ENCODE measurements at places on chromosomes 2 and 18.

DNA sequence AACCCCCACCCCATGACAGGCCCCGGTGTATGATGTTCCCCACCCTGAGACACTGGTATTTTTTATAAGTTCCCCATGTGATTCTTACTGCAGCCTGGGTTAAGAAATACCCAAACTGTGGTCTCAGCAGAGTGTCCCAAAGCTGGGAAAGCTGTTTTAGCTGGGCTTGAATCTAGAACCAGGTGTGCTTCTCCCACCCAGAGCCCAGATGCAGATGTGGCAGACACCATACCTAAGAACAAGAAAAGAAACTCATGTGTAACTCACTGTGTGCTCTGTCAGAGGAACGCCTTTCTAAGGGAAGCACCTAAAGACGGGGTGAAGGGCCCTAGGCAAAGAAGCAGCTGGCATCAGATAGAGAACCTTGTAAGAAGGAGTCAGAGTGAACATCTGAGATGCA, 23.9 kb downstream of the DOK1 start:
- no peak for DNase-seq

- DNase-seq = no peak
Measured at GRCh38 chr18:54702686-54703085, 111.6 kb downstream of the DYNAP start.

DNA sequence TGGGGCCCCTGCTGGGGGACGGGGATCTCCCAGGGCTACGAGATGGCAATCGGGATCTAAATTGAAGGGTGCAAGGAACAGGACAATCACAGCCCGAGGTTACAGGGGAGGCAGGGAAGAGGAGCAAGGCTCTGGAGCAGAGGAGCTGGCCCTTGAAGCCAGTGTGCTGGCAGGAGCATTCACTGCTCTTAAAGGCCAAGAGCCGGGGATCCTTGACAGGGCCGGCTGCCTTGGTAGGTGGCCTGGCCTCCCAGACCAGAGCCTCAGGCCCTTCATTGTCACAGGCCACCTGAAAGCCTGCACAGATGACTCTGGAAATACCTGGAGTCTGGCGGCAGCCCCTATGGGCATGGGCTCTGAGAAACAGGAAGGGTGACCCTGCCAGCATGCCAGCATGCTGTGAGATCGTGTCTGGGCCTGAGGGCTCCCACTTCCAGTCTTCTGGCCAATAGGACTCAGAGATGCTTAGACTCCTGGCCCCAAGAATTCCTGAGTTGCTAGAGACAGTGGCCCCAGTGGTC, 38.7 kb downstream of the PDIA6 start:
- no peak for DNase-seq

DNA sequence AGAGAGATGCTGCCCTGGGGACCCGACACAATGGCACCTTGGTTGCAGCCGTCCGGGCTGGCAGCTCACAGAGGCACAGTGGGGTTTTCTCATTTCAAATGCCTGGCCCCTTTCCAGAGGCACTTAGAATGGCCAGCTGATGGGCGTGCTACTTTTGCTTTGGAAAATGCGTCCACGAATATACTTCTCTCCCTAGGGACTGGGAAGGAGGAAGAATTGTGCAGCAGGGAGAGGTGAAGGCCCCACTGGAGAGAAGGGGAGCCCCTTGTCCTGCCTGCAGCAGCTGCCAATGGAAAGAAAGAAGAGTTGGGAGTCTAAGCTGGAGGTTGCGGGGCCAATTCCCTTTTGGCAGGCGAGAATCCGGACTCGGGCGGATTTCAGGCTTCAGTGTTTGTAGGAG, 1.1 kb upstream of the MAL start:
- DNase-seq = no peak

DNA sequence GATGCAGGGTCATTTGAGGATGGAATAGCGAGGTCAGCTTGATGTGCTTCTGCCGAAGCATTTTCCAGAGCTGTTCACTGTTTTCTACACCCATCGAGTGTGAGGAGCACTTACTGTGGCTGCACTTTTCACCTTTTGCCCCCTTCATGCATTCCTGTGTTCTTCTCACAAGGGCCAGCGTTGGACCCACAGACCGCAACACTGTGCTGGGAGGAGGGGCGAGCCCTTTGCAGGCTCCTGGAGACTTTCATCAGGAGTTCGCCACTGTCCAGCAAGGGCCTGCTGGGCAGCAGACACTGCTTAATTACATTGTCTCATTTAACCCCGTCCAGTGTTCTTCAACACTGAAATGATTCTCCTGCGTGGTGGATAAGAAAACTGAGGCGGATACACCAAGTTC, 29.9 kb downstream of the CYP26B1 start:
- no peak for DNase-seq

- DNase-seq = no peak
Measured at GRCh38 chr2:28404086-28404485, 11.4 kb downstream of the FOSL2 start.

- DNase-seq = no peak
Measured at GRCh38 chr2:127985735-127986134, 42.1 kb downstream of the SAP130 start.

GRCh38 chr2:40751981-40752380, 300.1 kb upstream of the SLC8A1 start:
- no peak for DNase-seq

GRCh38 chr2:223915071-223915470, 30.1 kb downstream of the WDFY1 start:
- no peak for DNase-seq

DNA sequence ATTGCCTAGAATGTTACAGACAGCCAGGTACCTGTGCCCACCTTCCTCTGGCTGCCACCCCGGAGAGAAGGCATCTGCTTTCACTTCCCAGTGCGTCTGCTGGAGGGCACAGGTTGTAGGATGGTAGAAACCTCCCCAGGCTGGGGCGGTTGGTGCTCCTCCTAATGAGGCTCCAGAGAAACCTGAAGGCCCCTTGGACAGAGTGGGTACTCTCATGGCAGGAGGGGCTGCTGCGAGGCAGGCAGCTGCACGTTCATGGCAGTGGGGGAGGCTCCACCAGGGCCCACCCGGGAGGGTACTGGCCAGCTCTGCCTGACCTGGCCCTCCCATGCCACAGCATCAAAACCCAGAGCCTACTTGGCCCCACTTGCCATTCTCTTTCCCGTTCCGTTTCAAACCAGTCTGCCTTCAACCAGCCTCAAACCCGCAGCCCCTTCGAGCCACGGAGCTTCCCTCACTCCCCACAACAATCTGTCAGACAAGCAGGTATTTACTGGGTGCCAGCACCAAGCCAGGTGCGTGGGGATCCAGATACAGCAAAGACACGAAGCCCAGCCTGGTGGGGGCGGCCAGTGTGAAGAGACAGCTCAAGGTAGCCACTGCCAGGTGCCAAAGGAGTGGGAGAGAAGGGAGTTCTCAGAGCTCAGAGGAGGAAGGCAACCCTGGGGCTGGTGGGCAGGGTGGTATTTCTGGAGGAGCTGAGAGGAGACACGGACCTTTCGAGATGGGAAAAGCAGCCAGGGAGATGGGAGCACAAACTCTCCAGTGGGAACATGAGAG, 229.6 kb downstream of the LOXHD1 start:
- DNase-seq = no peak

- no peak for DNase-seq
Measured at GRCh38 chr18:8174771-8175170, 434.5 kb upstream of the RAB12 start.
